Bronchial epithelial cell (primary cell): ENCODE measurements at places on chromosomes 6 and 20. TPM values are rescaled to one million over a fixed set of nuclear protein-coding genes. Genes with fewer than 3 reads are reported as not detected.
A peak's percentile ranks its signal among the peaks of the same experiment; 100 is the strongest.

Gene MAPK13
- 70.6 and 95.6 TPM in 2 replicates for total RNA-seq

Gene C6orf141
- total RNA-seq, result 7.8 and 10.8 TPM in 2 replicates

Gene IMPG1
- total RNA-seq, result not detected in 2 replicates

DNA sequence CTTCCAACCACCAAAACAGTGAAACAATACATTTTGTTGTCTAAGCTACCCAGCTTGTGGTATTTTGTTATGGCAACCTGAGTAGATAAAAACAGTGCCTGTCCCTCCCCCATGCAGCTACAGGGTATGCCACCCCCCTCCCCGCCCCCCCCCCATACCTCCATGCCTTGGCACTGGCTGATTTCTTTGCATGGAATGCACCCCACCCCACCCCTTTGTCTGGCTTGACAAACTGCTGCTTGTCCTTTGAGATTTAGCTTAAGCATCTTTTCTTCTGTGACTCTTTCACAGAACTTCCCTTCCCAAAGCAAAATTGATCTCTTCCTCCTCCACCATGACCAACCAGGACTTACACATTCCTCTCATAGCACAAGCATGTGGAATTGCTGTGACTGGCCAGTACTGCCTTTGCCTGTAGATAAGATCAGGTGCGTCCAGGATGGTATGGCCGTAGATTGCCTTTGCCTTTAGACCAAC, 64.6 kb upstream of the ADGRF1 start:
- DNase-seq, result peak; percentile 53

- no peak for DNase-seq
Observed at GRCh38 chr6:167210375-167211294, 52.9 kb upstream of the GPR31 start.

- no peak for DNase-seq
Observed at GRCh38 chr6:96420294-96420693, 101.3 kb upstream of the UFL1 start.
